Breast epithelium (tissue), 4 donors: ENCODE measurements at places on chromosomes 12 and 14.

- DNase-seq = no peak
Measured at GRCh38 chr12:12387501-12387900, 30.6 kb downstream of the BORCS5 start.

DNA sequence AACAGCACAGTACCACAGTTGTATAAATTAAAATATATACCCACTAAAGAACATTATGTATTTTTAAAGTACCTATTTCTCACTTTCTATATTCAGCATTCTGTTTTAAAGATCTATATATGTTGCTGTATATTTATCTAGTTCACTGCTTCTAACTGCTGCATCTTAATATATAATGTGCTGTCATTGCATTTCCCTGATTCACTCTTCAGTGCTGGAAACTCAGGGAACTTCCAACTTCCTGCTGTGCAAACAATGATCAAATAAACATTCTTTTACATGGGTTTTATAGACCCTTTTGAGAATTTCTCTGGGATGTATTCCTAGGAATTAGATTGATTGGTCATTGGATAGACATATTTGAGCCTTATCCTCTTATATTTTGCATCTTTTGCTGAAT lies 379.1 kb downstream of the APAF1 start:
- DNase-seq = no peak

GRCh38 chr14:68986926-68987652 lies 8.0 kb upstream of the ACTN1 start:
- no peak for DNase-seq

DNA sequence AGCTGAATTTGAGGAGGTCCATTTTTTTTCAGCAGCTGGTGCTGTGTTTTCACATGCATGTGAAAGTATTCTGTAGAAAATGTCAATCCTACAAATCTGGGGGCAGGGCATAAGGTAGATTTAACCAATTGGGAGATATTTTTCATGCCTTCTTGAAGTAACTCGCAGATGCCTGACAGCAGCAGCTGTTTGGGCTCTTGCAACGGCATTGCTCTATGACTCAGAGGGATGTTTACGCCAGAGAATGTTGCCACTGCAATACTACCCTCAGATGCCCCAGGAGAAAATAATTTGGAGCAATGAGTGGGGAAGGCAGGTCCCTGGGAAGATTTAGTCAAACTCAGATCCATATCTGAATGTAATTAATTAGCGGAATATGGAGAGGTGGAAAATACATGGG lies 42.5 kb upstream of the MYBPC1 start:
- DNase-seq = no peak

DNA sequence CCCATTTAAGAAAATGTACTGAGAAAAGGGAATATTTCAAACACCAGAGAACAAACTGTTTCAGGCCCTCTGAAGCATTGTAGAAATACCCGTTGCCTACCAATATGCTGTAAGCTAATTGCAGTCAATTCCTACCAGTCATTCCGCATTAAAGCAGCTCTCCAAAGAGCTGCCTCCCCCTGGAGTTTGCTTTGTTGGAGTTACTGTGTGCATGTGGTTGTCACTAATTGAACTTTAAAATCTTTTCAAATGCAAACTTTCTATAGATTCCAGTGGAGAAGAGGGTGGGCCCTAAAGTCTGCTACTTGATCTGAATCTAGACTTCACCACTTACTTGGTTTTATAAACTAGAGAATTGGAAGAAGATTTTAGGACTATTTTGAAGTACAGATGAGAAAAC lies 112.7 kb downstream of the PLXNC1 start:
- DNase-seq = no peak

DNA sequence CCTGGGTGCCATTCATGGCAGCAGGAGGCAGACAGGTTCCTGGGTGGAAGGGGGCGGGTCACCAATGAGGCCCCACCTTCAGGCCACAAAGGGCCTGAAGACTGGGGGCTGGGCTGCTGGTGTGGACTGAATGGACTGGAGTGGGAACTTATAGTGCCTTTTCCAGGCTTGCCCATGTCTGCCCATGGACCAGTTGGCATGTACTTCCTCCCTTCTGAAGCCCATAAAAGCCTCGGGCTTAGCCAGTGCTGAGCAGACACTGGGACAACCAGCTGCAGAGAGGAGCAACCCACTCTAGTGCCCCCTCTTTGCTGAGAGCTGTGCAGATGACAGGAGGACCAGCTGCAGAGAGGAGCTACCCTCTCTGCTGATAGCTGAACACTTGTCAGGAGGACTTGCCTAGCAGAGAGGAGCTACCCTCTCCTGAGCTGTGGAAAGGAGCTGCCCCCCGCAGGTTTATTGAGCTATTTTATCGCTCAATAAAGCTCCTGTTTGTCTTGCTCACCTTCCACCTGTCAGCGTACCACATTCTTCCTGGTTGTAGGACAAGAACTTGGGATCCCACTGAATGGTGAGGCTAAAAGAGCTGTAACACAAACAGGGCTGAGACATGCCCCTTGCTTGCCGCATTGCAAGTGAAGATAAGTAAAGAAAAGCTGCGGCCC lies 34.0 kb downstream of the APAF1 start:
- no peak for DNase-seq

- DNase-seq = no peak
Measured at GRCh38 chr12:20757-21156, 45.8 kb upstream of the IQSEC3 start.

DNA sequence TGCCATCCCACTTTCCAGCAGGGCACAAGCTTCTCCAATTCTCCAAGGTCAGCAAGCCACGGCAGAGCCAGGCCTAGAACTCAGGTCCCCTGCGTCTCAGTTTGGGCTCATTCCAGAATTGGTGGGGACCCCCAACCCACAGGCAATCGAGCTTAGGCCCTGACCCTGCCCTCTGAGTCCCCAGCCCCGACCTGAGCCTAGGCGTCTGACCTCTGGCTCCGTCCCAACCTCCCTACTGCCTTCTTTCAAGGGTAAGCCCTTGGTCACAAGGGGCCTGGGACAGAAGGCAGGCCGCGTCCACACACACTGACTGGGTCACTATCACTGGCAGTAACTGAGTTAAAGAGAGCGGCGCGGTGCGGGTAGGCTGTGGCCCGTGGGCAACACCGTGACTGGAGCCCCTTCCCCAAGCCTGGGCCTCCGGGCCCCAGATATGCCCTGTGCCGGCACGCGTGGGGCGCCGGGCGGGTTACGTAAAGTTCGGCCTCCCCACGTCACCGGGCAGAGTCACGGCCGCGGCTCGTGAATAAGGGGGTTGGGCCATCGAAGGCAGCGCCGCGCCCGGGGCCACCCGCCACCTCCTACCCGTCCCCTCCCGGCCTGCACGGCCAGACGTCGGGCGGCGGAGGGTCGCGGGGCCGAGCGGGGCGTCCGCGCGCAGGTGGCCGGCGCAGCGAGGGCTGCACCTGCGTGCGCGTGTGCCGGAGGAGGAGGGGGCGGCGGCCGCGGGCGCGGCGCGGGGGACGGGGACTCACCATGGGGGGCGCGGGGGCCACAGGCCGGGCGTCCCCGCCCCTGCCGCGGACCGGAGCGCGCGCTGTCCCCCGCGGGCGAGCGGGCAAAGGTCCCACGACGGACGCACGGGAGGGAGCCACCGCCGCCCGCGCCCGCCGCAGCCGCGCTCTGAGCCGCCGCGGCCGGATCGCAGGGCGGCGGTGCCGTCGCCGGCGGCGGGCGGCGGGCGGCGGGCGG lies 516 bp downstream of the ANKRD9 start:
- no peak for DNase-seq

GRCh38 chr12:90959538-90960139 lies 4.7 kb upstream of the CCER1 start:
- DNase-seq = no peak

GRCh38 chr12:152440-152839 lies 61.5 kb downstream of the SLC6A12 start:
- no peak for DNase-seq

- no peak for DNase-seq
Measured at GRCh38 chr14:93122826-93123225, 7.1 kb upstream of the ITPK1 start.

DNA sequence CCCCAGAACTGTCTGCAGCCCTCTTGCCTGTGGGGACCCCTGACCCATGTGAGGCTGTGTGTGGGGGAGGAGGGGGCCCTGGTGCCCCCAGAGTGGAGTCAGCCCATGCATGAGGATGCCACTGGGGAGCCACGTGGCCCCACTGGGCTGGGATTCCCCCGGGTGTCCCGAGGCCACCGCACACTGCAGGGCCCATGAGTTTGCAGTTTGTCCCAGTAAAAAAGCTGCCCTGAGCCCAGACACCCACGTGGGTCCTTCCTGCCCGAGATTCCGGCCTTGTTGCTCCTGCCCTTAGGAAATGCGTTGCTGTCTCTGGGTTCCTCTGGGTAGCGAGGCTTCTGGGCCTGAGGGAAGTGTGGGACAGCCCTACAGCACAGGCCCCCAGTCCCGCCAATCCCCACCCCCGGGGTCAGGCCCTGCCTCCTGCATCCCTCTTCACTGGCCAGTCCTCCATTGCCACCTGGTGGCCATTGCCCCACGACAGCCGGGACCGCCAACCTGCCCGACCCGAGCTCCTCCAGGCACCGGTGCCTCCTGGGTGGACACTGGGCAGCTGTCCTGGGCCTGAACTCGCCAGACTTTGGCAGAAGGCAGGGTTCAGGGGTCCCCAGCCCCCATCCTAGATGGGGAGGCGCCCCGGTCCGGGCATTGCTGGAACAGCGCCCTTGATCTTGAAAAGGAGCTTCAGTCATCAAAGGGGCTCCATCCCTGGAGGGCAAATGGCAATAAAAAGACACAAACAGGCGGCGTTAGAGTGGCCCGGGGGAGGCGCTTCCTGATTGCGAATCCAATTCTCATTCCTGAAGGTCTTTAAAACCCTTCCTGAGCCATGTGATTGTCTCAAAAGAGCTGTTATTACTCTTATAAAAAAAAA lies 15.6 kb upstream of the C14orf180 start:
- DNase-seq = peak; percentile 73

GRCh38 chr12:76556368-76556767 lies 3.2 kb downstream of the OSBPL8 start:
- no peak for DNase-seq

- no peak for DNase-seq
Measured at GRCh38 chr12:88166179-88166578, 24.1 kb downstream of the TMTC3 start.

- DNase-seq = no peak
Measured at GRCh38 chr12:52924764-52925716, 20.2 kb upstream of the KRT8 start.

DNA sequence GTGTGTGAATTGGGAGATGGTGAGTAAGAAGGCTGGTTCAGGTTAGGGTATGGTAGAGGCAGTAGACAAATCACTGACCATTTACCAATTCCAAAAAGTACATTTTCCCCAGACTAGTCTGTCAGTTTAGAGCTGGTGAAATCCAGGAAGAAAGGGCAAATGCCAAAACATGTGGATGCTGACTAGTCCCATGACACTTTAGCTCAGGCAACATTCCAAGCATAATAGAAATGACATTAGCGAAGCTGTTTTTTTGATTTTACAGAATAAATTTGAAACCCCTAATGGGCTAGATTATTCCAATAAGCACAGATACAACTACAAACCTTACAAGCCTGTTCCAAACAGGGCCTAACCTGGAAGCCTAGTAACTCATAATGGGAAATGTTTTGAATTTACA lies 884.2 kb downstream of the FLRT2 start:
- DNase-seq = no peak

- no peak for DNase-seq
Measured at GRCh38 chr12:84036912-84037311, 875.7 kb downstream of the SLC6A15 start.

DNA sequence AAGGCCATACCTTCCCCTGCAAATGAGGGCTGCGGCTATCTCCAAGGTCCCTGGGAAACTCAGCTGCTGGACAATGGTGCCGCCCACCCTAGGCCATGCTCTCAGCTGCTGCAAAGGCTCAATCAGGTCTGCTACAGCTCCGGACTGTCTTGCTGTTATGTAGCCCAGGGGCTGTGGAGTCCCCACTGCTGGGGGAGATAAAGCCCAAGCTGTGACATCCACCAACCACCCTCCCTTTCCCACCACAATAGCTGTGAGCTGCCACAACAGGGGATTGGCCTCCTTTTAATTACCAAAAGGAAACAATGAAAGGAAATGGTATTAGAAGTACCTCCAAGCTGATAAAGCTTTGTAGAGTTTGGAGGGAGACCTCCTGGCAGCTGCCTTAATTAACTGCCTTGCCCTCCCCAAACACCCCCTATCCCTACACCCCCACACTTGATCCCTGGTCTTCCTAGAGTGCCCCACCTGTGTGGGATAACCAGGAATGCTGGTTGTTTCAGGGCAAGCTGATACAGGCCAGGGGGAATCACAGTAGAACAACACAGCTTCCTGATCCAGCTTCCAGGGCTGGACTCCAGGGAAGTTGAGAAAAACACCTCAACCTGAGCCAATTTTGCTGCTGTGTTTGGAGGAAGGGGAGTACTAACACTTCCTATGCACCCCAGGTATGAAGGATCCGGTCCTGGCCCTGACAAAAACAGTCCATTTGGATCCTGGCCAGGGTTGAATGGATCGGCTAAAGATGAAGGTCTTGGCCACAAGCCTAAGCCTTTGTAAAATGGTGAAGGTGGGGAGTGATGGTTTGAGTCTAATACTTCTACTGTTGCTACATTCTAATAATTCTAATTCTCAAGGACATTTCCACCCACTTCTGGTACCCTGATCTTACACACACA lies at the start of gene VWF:
Gene VWF (minus strand): TSS at position 260 of the 899 bp plus-strand sequence. CDS start 1,474 bp downstream, outside the sequence.
- DNase-seq = no peak

DNA sequence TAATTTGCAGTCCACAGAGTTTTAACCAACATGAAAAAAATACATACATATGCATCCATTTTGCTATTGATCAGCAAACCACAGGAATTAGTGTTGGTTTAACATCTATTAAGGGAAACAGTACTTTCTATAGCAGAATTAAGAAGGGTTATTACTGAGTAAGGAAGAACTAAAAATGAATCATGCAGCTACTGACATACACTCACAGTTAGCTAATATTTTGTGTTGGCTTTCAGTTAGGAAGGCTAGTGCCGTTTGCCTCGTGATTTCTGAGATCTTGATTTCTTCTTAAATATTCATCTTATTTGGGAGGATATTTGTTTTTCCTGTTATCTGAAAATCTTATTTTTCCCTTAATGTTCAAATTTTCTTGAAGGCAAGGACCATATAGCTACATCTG lies 423.4 kb downstream of the NOVA1 start:
- no peak for DNase-seq

GRCh38 chr12:103637021-103637420 lies 49.9 kb downstream of the STAB2 start:
- no peak for DNase-seq

- no peak for DNase-seq
Measured at GRCh38 chr12:81370456-81370855, 292.6 kb downstream of the ACSS3 start.

DNA sequence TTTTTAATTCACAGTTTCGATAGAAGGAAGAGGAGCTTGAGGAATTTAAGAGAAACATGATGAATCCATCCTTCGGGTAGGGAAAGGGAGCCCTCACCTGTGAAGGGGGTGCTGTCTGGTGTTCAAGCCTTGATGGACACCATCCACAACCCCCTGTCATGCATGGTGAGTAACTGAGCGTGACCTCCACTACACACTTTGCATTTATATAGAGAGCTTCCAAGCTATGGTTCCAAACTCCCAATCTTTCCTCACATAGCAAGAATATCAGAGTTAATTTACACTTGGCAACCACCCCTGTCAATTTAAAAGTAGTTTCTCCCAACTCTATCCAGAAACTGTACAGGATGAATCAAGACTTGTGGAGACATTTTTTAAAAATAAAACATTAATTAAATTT lies 13.1 kb upstream of the NID2 start:
- no peak for DNase-seq

- no peak for DNase-seq
Measured at GRCh38 chr12:31507966-31508365, 83.0 kb downstream of the DENND5B start.
